ENCODE measurements at places on chromosomes 4 and X.

- no peak for DNase-seq
These were observed 41.9 kb upstream of the CBR4 start for GRCh38 chr4:169051761-169052593.

DNA sequence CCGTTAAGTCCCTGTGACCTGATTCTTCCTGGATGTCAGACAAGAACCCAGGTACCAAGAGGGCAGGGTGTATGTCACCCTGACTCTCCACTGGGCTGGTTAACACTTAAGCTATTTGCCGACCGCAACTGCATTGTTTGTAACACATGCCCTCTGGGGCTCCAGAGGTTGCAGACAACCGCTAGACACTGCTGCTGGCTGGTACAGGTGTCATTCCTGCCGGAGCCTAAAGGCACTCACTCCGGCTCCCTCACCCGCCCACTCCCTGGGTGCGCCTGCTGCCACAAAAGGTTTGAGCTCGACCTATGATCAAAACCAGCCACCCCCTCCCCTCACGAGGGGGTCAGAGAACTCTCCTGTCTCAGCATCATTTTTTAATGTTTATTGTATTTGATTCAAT is 208.2 kb downstream of the FAT4 start:
- no peak for DNase-seq

- no peak for DNase-seq
These were observed at the start of gene GABRA4 for GRCh38 chr4:46993075-46994006. Gene GABRA4, minus strand, starts transcription at chr4:46993581. Its CDS starts 157 bp downstream, at chr4:46993424.

GRCh38 chrX:153505361-153505760 is 10.6 kb downstream of the BGN start:
- no peak for DNase-seq

GRCh38 chr4:8552024-8552423 is 28.2 kb upstream of the GPR78 start:
- no peak for DNase-seq

- no peak for DNase-seq
These were observed 219.6 kb upstream of the DIAPH2 start for GRCh38 chrX:96464880-96465558.

DNA sequence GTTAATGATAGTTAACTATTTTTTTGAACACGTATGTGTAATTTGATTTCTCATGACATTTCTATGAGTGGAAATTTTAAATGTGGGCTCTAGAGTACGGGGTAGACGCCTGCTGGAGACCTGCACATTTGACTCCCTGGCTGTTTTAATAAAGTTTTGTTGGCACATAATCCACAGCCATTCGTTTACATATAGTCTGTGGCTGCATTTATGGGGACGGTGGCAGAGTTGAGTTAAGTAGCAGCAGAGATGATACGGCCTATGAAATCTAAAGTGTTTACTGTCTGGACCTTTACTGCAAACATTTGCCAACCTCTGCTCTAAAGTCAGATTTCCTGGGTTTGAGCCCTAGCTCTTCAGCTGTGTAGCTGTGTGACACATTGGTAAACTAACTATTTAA is 118.8 kb downstream of the CHRNA9 start:
- DNase-seq = no peak

DNA sequence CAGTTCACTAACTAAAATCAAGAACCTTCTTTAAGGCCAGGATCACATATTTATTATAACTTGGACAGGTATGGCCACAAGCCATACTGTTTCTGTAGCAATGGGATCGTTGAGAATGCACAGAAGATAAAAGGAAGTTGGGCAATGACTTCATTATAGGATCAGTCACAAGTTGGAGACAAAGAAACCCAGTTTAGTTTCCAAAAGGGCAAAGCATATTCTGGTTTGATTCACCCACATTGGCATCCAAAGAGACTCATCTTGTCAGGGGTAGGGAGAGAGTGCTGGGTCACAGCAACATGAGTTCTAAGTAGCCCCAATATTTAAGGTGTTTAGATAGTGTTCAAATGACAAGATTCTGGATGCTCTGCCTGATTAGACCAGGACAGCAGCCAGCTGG is 317.1 kb upstream of the GALNT7 start:
- DNase-seq = no peak

DNA sequence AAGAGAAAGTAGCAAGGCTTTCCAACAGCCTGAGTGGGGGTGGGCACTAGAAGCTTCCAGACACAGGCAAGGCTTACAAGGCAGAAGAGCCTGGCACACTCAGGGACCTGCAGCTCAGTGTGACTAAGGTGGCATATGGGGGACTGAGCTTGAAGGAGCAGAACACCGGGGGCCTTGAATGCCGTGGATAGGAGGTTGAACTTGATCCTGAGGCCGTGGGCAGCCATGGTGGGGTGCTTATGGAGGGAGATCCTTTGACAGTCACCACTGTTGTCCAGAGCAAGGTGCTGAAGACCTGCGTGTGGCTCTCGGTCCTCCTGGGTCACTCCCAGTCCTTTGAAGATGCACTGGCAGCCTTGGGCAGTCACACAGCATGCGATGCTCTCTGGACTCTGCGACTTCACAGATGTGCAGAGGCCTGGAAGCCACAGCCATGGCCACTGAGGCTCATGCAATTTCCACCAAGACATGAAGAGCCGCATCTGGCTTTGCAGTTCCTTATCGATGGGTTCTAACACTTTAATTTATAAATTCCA is 18.3 kb downstream of the C4orf50 start:
- no peak for DNase-seq

GRCh38 chrX:19893727-19894126 is 6.3 kb upstream of the SH3KBP1 start:
- no peak for DNase-seq

DNA sequence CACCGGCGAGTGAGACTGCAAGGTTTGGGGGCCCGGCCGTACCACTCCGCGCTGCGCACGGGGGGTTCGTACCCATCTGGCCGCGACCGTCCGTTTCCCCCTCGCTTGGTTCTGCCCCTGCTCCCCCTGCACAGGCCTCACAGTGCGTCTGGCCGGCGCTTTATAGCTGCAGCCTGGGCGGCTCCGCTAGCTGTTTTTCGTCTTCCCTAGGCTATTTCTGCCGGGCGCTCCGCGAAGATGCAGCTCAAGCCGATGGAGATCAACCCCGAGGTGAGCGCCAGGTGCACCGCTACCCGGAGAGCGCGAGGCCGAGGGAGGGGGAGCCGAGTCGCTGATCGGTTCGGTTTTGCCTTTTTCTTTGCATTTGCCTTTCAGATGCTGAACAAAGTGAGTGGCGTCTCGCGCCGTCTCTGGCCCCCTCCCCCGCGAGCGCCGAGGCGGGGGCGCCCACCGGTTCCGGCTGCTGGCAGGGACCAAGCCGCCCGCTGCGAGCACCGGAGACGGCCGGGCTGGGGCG is at the start of gene UCHL1:
TSS of gene UCHL1 (plus strand) at position 189 of the 517 bp plus-strand sequence. CDS start at position 238, 49 bp downstream.
- no peak for DNase-seq

- no peak for DNase-seq
These were observed 6.8 kb upstream of the SASH3 start for GRCh38 chrX:129772796-129773431.

DNA sequence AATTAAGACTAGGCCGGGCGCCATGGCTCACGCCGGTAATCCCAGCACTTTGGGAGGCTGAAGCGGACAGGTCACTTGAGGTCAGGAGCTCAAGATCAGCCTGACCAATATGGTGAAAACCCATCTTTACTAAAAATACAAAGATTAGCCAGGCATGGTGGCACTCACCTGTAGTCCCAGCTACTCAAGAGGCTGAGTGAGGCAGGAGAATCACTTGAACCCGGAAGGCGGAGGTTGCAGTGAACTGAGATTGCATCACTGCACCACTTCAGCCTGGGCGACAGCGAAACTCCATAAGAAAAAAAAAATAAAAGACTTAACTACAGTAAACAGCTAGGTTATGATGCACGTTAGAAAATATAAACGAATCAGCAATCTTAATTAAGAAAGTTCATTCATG is 216.0 kb upstream of the TEX13C start:
- DNase-seq = no peak

GRCh38 chrX:3711331-3711917 is 2.0 kb downstream of the PRKX start:
- no peak for DNase-seq

- DNase-seq = no peak
These were observed 200.9 kb upstream of the PSAPL1 start for GRCh38 chr4:7635445-7636239.

DNA sequence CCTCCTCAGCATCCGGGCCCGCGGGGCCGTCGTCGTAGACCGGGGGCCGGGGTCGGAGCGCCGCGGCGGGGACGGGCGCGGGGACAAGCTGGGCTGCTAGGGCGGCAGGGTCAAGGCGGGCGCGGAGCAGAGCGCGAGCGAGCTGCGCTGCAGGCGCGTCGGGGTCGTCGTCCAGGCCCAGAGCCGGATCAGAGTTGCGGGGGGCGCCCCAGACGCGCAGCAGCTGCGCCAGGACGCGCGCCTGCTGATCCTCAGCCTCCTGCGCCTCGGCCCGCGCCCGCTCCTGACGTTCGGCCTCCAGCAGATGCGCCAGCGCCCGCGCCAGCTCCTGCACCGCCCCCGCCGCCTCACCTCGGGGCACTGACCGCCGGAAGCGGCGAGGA is 3.5 kb downstream of the PCSK1N start:
- no peak for DNase-seq

DNA sequence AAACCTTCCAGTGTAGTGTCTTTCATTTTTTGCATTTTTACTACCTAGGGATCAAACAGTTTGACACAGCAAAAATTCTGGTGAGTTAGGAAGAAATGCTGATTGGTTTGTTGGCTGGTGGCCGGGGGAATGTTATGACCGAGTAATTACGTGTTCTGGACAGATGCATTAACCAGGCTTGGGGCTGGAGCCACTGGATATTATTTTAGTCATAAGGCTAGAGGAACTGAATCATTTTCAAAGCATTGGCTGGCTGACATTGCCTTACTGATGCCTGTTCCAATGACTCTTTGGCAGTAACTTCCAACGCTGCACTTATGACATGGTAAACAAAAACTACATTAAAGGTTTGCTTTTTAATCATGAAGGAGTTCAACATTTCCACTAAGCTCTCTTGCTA is 84.6 kb downstream of the FBXO8 start:
- no peak for DNase-seq

GRCh38 chrX:136032370-136032769 is 47.1 kb downstream of the SLC9A6 start:
- DNase-seq = no peak

DNA sequence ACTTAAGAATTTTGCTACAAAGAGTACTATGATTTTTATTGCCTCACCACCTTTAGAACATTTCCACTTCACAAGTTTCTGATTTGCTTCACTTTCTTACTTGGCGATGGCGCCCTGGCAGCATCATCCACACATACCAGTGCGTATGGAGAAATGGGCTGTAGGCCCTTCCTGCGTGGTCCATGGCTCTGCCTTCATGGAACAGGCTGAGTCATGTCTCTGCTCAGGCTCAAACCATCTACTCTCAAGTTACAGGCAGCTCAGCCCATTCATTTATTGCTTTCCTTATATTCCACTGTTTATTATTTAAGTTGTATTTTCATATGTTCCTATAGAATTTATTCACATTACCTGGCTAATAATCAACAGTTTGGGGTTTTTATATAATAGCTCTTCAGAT is 21.1 kb downstream of the CASP3 start:
- peak; percentile 22 for DNase-seq

DNA sequence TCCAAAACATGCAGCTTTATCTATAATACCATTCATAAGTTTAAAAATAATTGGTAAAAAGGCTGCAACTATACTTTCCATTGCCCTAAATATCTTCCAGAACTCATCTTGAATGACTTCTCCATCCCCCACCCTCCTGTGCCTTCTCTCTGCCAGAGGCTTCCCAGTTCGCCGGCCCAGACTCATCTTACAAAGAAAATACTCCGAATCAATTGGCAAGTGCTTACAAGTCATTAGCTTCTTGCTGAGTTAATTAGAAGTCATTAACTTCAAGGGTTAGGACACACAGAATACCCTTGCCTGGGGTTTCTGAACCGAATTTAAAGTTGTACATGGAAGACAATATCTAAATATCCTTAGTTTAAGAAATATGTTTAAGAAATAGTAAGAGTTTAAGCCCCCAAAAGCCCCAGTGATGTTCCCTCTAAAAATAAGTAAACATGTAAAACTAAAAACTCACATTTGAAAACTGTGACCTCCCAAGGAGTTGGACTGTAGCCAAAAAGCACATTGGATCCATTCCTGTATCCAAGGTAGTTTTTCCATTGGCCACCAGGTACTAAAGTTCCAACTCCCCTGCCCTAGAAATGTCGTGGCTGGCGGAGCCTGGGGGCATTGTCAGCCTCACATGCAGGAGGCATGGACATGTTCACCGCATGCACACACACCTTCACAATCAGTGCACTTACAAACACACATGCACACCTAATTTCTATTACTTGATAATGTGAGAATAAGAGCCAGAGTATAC is 535.2 kb upstream of the FAT1 start:
- DNase-seq = no peak

DNA sequence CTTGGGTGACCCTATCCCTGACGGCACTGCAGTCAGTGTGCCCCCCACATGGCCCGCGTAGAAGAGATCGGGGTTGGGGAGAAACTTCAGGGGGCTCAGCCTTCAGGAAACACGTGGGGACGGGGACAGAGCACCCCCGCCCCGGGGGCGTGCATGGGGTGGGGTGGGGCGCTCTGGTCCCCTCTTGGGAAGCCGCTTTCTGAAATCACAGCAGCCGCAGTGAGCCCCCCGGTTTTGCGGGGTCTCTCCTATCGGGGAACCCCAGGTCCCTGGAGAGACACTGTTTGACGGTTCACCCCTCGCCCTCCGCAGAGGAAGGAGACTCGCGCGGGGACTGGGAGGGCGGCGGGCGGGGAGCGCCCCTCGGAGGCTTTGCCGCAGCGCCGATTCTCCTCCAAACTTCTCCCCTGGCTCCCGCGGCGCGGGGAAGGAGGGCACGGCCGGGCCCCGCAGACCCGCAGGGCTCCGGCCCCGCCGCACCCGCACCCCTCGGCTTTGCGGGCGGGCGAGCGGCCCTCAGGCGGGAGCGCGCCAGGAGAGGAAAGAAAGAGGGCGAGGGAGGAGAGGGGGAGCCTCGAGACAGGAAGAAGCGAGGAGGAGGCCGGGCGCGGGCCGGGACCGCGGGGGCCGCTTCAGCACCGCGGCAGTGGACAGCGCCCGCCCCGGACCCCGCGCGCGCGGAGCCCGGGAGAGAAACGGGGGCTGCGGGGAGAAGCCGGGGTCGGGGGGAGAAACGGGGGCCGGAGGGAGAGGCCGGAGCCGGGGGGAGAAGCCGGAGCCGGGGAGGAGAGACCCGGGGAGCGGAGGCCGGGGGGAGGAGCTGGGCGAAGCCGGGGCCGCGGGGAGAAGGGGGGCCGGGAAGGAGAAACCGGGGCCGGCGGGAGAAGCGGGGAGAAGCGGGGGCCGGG is 612 bp downstream of the CPLX1 start:
- no peak for DNase-seq

- no peak for DNase-seq
These were observed 15.8 kb upstream of the LEF1 start for GRCh38 chr4:108184453-108185049.

- DNase-seq = no peak
These were observed 106.1 kb upstream of the PAK3 start for GRCh38 chrX:110989869-110990268.

DNA sequence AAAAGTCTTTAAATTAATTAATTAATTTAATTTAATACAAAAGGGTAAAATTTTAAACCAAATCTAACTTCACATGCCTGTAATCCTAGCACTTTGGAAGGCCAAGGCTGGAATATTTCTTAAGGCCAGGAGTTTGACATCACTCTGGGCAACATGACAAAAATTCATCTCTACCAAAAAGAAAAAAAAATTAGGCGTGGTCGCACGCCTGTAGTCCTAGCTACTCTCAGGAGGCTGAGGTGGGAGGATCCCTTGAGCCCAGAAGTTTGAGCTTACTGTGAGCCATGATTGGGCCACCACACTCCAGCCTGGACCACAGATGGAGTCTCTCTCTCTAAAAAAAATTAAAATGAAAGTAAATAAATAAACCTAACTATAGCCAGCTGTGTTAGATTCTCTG is 39.2 kb upstream of the ANTXR2 start:
- no peak for DNase-seq

GRCh38 chrX:133530960-133531359 is 115.7 kb upstream of the GPC4 start:
- DNase-seq = no peak

All from vagina (tissue), 2 donors.